GM04503 (cell line): ENCODE measurements at places on chromosomes 4 and X.

DNA sequence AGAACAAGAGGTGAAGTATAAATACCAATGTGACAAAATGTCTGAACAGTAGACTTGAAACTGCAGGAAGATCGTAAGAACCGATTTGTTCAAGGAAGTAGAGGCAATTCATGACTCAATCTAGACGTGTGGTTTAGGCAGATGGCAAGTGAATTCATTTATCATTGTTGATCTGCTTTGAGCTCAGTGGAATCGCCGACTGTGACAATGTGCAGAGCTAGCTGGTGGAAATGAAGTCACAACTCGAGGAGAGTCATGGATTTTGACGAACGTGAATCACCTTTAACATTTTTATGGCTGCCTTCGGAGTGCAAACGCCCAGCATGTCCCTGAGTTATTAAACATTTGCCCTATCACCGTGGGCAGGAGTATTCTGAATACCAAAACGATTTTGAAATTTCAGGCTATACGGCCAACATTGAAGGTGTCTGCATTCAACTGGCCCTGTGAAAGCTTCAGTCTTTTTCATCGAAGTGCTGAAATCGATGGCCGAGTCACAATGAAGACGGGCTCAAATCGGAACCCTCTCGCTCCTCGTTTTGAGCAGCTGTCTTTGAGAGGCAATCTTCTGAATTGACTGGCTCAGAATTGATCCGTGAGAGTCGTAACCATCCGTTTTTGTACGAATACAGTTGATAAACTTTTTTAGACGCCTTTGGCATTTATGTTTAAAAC, 689 bp upstream of the OGT start:
- DNase-seq: no peak

DNA sequence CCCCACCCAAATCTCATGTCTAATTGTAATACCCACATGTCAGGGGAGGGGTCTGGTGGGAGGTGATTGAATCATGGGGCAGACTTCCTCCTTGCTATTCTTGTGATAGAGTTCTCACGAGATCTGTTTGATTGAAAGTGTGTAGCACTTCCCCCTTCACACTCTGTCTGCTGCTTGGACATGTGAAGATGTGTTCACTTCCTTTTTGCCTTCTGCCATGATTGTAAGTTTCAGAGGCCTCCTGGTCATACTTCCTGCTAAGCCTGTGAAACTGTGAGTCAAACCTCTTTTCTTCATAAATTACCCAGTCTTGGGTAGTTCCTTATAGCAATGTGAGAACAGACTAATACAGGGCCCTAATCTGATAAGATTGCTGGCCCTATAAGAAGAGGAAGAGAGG, 1514.8 kb downstream of the RPA4 start:
- no peak for DNase-seq

DNA sequence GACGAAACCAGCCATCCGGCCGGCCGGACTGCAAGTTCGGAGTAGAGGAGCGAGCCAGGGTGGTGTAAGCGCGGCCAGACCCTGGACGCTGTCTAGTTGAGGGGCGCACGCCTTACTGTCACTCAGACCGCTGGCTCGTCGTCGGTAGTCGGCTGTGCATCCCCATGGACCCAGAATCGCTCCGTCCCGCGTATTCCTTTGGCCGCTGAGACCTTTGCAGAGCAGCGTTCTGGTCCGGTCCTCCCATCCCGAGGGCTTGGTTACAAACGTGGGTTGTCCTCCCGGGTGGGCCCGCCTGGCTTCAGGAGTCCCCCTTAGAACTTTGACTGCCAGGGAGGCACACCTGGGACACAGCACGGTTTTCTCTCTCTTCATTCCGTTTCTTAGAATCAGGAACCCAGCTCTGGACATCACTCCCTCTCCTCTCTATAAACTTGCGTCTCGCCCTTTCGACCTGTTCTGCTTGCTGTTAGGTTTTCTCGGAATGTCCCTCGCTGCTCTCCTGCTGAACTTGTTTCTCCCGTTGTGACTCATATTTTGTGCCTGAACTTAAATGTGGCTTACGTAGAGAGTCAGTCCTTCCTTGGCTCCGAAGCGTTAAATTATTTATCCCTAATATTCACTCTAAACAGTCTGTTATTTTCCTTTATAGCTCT, 672 bp downstream of the PGM2 start:
- DNase-seq: no peak

GRCh38 chrX:28920153-28920943, 333.1 kb downstream of the IL1RAPL1 start:
- DNase-seq: no peak

GRCh38 chrX:150324035-150324728, 38.9 kb upstream of the MAMLD1 start:
- peak; percentile 47 for DNase-seq

DNA sequence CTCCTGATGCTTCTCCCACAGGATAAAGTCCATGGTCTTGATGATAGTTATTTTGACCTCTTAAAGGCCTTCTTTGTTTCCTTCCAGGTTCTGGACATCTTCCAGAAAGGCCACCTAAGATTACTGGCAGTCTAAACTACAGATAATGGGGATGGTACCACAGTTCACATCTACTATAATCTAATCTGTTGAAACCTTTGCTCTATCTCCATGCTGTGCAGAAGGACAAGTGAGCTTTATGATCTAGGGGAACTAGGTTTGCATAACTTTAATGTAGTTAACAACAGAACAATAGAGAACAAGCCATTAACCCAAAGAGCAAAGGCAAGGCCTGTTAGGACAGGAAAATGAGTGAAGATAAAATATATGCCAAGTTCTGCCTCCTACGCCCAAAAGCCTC, 103.9 kb upstream of the KLHL13 start:
- DNase-seq: no peak

DNA sequence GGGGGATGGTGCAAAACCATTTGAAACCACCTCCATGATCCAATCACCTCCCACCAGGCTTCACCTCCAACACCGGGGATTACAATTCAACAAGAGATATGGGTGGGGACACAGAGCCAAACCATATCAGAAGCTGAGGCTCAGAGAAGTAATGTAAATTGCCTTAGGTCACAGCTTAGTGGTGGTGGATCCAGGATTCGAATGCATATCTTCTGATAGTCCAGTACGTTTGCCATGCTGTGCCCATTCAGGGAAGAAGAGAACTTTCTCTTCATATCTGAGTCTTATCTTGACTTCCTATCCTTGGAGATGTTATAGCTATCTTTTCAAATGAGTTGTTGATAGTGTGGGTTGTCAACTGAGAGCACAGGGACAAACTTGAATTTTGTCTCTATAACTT, 325.5 kb downstream of the ZIC3 start:
- no peak for DNase-seq

DNA sequence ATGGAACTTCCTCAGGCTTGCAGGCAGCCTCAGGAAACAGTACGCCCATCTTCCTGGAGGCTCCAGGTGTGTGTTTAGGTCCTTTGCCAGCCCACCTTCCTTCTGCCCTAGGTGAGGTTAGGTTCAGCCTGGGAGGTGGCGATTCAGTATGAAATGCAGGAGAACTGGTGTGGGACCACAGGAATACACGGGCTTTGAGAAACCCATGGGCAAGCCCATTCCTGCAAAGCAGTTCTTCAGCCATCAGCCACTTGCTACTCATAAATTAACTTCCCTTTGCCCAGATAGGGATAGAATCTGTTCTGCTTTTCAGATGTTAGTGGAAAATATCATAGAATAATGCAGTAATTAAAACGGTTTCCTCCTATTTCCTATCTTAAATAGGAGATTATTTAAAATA, 32.2 kb downstream of the TBC1D14 start:
- DNase-seq: no peak

GRCh38 chrX:41559235-41560052, 112.3 kb downstream of the NYX start:
- DNase-seq: peak; percentile 22

DNA sequence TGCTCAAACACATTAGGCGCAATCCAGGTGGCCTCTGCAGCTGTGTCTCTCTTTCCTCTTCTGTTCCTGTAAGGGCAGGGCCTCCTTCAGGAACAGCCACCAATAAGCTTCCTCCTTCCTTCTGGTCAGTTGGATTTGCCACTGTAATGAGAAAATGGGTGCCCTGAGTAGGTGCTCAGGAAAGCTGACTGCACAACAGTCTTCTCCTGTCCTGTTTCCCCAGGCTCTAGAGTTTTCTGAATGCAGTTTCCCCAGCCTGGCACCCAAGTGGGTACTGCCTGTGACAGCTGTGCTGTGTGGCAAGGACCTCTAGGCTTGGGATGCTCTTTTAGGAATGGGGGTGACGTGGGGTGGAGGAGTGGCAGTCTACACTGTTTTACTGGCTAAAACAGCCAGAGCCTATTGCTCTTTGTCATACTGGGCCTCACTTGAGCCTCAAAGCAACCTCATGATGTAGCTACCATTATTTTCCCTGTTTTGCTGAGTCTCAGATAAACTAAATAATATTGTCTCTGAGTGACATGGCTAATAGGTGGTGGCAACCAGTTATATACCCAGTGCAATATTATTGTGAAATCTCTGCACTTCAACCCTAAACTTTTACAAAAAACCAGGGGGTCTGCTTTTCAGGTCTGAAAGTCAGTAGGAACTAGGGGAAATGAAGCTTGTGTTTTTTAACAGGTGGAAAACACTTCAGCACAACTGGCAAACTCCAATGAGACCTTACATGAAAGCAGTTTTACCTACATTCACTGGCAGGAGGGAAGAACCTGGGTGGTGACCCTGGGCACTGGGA, 1.2 kb downstream of the CXCL2 start:
- no peak for DNase-seq

- no peak for DNase-seq
Measured at GRCh38 chr4:10587697-10588096, 96.9 kb downstream of the CLNK start.

- no peak for DNase-seq
Measured at GRCh38 chr4:48755281-48755680, 24.8 kb downstream of the FRYL start.

- no peak for DNase-seq
Measured at GRCh38 chr4:40710484-40711254, 39.1 kb upstream of the NSUN7 start.

DNA sequence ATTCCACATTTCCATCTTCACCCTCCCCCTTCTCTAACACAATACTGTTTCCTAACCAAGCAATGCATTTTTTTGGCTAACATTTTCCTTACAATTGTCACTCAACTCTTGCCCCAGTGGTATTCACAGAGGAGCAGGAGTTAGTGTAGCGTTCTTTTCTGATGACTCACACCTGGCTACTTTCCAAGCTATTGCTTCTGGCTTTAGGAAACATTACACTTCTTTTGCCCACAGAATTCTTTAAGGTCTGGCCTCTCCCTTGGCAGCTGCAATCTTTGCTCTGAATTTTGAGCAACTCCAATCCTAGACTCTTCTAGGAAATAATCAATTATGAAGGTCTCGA, 27.5 kb upstream of the PDGFC start:
- DNase-seq: peak; percentile 96

DNA sequence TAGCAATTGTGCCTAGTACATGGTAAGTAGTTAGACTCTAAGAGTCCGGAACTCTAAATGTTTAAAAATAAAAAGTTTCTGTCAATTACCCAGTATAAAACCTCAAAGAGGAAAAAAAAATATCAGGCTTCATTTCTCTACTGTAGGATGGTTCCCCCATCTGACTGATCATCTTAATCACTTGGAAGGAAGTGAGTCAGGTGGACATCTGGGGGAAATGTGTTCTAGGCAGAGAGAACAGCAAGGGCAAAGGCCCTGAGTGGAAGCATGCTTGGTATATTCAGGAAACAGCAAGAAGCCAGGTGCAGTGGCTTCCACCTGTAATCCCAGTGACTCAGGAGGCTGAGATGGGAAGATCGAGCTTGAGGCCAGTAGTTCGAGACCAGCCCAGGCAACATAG, 2.9 kb upstream of the EIF1AX start:
- no peak for DNase-seq

- no peak for DNase-seq
Measured at GRCh38 chr4:169900241-169900845, 125.9 kb downstream of the MFAP3L start.

GRCh38 chrX:40084471-40085101, 13.2 kb downstream of the BCOR start:
- DNase-seq: no peak

DNA sequence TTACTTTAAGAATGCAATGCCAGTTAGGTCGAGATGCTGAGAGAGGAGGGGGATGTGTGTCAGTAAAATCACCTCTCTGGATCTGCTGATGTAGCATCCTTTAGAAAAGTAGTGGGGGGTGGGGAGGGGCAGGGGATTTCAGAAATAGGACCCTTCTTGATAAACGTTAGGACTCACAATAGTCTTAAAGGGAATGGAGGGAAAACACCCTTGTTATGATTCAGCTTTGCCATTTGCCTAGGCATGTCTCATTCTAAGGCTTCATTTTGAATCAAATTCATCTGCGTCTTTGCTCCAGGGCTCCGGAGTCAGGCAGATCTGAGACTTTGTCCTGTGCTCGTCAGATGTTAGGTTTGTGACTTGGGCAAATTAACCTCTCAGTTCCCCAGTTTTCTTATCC, 879 bp downstream of the SH2D1A start:
- no peak for DNase-seq

GRCh38 chr4:123568936-123569335, 172.3 kb downstream of the SPRY1 start:
- DNase-seq: no peak

DNA sequence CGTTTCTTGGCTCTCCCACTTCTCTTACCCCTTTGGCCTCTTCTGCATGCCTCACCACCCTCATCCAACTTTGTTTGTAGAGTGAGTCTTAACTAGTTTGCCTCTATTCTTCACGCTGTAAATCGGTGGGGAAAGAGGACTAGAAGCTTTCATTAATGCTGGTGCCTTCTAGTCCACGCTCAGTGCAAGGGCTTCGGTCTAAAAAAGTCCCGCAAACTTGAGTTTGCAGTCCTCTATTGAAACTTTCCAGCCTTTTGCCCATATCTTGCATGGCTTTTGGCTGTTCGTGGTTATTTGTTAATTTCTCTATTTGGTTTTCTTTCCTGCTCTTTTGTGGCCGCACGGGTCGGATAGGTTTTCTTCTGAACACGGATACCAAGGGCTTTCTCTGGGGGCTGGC, 868 bp downstream of the DACH2 start:
- no peak for DNase-seq

- no peak for DNase-seq
Measured at GRCh38 chr4:67929426-67929825, 33.9 kb downstream of the TMPRSS11A start.

- no peak for DNase-seq
Measured at GRCh38 chr4:71275570-71275969, 63.2 kb upstream of the SLC4A4 start.
